ENCODE measurements at places on chromosomes 5 and 9.

- DNase-seq = peak; percentile 31
These were observed at the start of gene PDE8B for GRCh38 chr5:77210091-77210963. TSS of gene PDE8B (plus strand) at chr5:77210680. CDS start at chr5:77210926, 246 bp downstream.

DNA sequence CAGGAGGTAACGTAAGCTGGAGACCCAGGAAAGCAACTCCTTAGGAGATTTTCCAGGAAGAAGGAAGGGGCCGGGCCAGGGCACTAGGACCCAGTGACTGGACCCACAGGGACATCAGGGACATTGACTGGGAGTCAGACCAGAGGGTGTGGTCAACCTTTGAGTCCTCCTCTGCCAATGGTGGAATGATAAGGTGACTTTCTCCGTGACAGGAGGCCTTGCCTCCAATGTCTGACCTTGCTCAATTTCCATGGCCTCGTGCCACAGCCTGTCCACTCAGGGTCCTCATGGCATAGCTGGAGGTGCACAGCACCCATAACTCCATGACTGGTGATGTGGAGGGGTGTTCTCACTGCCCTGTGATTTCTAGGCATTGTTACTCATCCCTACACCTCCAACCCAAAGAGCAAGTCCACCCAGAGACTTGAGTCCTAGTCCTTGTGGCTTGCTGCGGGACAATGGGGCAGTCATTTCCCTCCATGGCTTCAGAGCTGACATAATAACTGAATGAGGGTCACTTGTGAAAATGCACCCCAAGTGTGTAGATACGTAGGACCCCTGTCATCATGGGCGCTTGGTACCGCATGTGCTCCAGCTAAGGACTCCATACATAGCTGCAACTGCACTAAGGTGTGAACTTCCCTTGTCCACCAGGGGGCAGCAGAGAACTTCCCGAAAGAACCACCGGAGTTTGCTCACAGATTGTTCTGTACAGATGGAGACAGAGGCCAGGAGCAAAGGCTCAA lies 4.1 kb upstream of the AMBP start:
- DNase-seq = peak; percentile 86

- no peak for DNase-seq
These were observed 71.4 kb downstream of the DAPK1 start for GRCh38 chr9:87569008-87569509.

GRCh38 chr9:14863402-14863801 lies 46.8 kb downstream of the FREM1 start:
- no peak for DNase-seq

DNA sequence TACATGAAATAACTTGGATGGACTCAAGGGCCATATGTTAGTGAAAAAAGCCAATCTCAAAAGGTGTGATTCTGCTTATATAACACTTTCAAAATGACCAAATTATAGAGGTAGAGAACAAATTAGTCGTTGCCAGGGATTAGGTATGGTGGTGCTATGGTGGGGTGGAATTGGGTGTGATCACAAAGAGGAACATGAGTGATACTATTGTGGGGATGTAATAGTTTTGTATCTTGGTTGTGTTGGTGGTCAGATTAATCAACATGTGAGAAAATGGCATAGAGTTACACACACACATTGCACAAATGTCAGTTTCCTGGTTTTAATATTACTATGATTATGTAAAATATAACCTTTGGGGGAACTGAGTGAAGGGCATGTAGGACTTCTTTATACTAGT lies 31.9 kb downstream of the CAMK4 start:
- DNase-seq = no peak

DNA sequence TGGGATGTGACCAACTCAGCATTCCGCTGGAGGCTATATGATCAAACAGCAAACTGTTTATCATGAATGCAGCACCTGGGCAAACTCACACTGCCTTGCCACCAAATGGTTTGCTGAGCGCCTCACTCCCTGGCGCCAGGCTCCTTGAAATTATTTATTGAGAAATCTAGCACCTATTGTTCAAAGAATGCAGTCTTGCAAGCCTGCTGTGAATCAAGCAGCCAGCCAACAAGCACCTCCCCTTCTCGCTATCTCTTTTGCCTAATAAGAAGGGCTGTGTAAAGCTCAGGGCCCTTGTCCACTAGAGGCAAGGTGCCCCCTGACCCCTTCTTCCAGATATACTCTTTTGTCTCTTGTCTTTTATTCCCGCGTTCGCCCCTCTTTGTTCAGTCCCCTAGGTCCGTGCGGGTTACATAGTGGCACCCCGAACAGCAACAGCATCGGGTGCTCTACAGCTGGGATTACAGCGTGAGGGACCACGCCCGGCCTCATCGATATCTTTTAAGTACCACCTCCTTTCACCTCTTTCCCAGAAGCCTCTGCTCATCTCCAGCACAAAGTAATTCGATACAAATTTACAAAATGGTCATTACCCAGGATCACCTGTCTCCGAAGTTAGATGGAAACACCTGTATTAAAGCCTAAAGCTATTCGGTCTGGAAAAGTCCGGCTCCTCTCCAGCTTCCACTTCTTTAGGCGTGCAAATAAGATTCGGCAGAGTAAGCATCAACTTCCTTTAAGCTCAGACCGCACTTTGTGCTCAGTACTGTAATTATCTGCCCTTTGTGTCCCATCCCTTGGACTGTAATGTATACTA lies 896 bp downstream of the RIGI start:
- peak; percentile 43 for DNase-seq

GRCh38 chr5:74240783-74241750 lies 399.5 kb downstream of the ENC1 start:
- DNase-seq = no peak

GRCh38 chr5:68460147-68460798 lies 244.7 kb downstream of the PIK3R1 start:
- DNase-seq = no peak

GRCh38 chr5:178349625-178350353 lies 117.2 kb upstream of the PHYKPL start:
- no peak for DNase-seq

- no peak for DNase-seq
These were observed 102.2 kb downstream of the FGF18 start for GRCh38 chr5:171521679-171522078.

GRCh38 chr5:141573489-141574121 lies 45.2 kb downstream of the DIAPH1 start:
- DNase-seq = no peak

GRCh38 chr5:13566871-13567339 lies 377.6 kb downstream of the DNAH5 start:
- DNase-seq = no peak

- DNase-seq = no peak
These were observed 692.8 kb upstream of the CDH18 start for GRCh38 chr5:20680718-20681302.

DNA sequence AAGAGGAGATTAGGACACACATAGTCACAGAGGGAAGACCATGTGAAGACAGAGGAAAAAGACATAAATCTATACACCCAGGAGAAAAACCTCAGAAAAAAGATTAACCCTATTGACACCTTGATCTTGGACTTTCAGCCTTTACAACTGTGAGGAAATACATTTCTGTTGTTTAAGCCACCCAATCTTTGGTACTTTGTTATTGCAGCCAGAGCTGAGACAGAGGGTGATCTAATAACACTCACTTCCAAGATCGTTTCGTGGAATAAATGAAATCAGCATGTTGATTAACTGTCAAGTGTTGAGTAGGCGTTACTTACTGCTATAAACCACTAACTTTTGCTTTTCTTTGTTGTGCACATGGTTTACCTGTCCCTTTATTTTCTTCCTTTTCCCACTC lies 361.2 kb upstream of the RIOK2 start:
- no peak for DNase-seq

GRCh38 chr5:171318026-171318425 lies 9.0 kb downstream of the TLX3 start:
- DNase-seq = no peak

DNA sequence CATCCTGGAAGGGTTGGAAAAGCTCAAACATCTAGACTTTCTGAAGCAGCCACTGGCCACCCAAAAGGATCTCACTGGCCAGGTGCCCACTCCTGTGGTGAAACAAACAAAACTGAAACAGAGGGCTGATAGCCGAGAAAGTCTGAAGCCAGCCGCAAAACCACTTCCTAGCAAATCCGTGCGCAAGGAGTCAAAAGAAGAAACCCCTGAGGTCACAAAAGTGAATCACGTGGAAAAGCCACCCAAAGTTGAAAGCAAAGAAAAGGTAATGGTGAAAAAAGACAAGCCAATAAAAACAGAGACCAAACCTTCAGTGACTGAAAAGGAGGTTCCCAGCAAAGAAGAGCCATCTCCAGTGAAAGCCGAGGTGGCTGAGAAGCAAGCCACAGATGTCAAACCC lies 87.6 kb downstream of the MAP1B start:
- DNase-seq = peak; percentile 59

DNA sequence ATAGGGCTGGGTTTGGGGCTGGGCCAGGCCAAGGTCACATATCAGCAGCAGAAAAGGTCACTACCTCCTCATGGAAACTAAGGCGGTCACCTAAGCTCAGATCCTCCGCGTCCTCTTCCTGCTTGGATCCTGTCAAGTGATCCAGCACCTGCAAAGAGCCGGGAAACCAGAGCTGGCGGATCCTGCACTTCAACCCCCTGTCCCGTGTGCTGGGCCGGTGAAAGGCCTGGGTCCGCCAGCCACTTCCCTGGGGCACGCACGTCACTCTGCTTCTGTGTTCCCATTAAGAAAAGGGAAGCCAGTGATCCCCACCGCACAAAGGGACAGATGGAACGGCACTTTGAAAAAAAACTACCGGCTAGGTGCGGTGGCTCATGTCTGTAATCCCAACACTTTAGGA lies 61.3 kb upstream of the STXBP1 start:
- no peak for DNase-seq

DNA sequence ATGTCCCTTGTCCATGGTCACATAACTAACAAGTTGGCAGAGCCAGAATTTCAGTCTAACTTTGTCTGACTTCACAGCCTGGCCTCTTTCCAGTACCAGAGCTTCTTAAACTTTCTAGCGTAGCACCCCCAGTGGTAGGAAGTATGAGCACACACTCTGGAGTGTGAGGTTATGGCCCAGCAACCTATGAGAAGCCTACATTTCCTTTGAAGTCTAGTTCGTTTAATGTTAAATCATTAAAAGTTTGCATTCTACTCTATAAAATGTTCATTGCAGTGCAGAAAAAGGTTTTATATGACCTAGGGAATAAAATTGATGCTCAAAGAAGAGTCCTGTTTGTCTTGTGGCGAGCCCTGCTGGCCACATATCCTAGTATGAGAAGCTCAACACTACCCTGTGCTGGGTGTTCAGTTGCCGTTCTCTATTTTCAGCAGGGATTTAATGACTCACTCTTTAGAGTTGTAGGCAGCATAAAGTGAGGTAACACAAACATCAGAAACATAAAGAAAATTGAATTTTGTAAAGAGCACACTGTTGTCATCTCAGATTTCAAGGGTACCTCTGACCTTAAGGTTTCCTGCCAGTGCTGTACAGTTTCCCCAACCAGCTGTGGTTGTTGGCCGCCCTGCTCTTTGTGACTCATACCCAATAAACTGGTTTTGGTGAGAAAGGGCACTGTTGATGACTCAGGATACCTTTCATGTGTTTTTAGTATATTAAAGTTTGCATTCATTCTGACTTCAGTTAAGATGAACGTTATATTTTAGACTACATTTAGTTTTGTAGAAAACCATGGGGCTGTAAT lies 14.3 kb downstream of the MCCC2 start:
- peak; percentile 75 for DNase-seq

DNA sequence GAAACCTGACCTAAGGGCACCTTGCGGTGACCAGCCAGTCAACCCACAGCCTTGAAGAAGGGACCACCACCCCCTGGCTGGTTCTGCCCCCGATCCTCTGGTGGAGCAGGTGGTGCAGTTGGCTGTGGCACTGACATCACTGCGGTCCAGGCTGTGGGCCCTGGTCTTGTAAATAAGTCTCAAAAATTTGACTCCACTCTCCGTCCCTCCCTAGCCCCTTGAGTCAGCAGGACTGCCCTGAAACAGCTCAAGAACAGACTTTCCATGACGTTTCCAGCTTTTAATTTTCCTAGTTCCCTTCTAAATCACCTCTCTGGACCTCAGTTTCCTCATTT lies 134.8 kb upstream of the BOD1 start:
- DNase-seq = no peak

DNA sequence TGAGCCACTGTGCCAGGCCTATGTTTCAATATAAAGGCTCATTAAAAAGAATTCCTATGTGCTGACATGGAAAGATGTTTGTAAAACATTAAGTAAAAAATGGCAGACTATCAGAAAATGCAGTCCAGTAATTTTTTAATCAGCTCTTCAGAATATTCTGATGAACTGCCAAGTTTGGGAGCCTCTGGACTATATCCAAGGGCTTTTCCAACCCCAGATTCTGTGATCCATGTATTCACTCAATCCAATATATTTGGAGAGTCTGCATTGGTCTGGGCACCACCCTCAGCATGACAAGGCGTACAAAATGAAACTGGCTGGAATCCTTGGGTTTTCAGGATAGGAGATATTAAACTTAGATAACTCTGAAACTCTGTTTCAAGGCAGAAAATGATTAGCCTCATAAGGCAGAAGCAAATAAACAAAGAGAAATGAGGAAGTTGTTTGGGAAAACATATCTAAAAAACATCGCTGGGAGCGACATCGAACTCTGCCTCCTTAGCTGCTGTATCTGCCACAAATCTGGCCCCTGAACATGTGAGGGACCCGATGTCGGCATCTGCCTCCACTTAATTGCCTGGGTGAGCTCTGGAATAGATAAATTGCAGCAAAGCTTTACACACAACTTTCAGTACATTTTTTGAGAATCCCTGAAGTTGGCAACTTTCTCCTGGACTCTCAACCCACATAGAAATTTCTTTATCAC lies 14.4 kb downstream of the PDE6A start:
- no peak for DNase-seq

DNA sequence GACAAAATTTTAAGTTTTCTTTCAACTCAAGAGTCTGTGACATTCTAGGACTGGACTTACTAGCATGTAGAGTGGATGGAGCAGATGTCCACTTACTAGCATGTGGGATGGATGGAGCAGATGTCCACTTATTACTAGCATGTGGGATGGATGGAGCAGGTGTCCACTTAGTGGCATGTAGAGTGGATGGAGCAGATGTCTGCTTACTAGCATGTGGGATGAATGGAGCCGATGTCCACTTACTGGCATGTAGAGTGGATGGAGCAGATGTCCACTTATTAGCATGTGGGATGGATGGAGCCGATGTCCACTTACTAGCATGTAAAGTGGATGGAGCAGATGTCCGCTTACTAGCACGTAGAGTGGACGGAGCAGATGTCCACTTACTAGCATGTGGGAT lies 2.4 kb downstream of the SLC36A1 start:
- DNase-seq = no peak

DNA sequence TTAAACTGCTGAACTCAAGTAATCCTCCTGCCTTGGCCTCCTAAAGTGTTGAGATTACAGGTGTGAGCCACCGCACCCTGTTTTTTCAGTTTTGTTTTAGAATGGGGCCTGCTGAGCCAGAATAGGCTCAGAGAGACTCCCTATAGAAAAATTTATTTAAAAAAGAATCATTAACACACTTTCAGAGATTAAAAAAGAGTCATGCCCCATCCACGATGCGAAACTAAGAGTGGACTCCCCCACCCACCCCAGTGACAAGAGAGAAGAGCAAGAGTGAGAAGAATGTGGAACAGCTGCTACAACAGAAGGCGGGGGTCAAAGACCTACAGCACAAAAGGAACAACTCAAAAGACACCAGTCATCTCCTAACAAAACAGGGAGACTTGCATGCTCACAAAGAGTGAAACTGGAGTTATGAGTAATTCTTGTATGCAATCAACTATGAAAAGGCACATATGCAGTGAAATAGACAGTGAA lies 47.2 kb downstream of the GLDC start:
- peak; percentile 61 for DNase-seq

Data from activated T-cell treated with anti-CD3 and anti-CD28 coated beads, Interleukin-2, amount 50 U/mL, for 48 hours (primary cell).